ENCODE measurements at places on chromosomes 5 and 9.

GRCh38 chr5:170131235-170131634, 25.5 kb downstream of the FOXI1 start:
- no peak for DNase-seq

DNA sequence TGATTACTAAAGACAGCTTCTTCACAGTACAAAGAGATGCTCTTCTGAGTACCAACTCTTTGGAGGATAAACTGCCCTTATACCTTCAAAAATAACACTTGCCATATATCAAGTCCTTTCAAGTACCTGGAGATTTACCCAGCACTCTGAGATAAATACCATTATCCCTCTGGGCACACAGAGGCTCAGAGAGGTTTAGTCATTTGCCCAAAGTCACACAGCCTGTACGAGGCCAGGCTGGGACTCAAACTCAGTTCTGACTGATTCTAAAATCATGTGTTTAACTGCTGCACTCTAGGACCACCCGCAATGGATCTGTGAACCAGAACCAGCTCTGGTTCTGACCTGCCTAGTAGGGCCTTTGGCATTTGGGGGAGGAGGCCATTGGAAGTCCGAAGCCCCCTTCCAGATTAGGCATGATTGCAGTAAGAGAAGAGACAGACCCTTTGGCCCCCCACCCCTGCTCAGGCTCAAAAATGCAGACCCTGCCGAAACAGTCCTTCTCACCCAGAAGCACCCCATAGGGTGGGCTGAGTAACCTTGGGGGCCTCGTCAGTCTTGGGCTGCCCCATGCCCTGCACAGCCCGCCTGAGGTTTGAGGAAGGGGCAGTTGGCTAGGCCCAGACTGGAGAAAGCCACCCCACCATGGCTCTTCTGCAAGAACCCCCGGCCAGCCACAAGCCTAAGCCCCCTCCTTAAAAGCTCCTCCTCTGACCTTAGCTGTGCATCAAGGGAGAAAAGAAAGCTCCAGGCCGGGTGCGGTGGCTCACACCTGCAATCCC, 32.8 kb upstream of the IL17B start:
- DNase-seq = no peak

DNA sequence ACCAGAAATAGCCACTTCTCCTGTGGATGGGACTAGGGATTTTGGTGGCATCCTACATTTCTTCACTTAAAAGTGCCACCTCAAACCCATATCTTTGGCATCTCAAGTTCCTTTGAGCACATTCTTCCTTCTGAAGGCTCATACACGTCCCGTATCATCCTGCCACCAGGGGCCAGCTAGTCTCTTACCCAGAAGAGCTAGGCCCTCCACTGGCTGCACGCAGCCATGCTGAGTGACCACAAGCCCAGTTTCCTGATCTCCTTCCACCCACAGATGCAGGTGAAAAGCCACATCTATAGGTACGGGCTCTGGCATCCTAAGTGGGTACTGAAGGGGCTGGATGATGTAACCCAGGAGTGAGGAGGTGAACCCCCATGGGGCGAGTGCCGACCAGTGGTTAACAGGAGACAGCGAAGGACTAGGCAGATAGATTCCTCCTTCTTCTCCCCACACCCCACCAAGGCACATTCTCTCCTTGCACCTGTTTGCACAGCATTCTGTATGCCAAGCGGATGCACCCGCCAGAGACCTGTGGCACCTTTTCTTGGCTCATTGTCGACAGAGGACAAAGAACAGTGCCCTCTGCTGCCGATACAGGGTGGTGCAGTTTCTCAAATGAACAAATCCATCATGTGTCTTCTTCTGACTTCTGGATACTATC, 14.4 kb upstream of the SCGB3A1 start:
- DNase-seq = peak; percentile 41

GRCh38 chr5:110844251-110844650, 105.4 kb downstream of the SLC25A46 start:
- DNase-seq = no peak

DNA sequence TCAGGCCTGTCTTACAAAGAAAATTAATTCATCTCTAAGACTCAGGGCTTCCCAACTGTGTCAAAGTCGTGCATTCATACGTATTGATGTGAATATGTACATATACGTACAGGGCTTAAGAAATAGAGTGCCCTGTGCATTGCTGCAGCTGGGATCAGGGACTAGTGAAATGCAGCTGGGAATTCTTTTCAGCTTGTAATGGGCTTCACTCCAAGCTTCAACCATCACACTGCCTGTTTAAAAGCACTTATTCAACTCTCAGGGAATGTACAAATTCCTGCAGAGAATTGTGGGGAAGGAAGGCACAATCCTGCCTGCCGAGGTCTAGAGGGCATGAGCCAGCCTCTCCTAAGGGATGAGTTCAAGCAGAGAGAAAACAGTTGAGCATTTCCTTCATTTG, 59.6 kb upstream of the MAN2A1 start:
- no peak for DNase-seq

GRCh38 chr9:34719021-34719768, 9.3 kb upstream of the CCL21 start:
- DNase-seq = no peak

GRCh38 chr5:42570966-42571960, 148.0 kb downstream of the GHR start:
- DNase-seq = no peak

- DNase-seq = peak; percentile 72
Measured at GRCh38 chr9:131678499-131679111, 61.3 kb downstream of the RAPGEF1 start.

GRCh38 chr9:91023741-91024140, 222.1 kb downstream of the SYK start:
- DNase-seq = no peak

GRCh38 chr5:68353605-68354004, 138.0 kb downstream of the PIK3R1 start:
- DNase-seq = no peak

DNA sequence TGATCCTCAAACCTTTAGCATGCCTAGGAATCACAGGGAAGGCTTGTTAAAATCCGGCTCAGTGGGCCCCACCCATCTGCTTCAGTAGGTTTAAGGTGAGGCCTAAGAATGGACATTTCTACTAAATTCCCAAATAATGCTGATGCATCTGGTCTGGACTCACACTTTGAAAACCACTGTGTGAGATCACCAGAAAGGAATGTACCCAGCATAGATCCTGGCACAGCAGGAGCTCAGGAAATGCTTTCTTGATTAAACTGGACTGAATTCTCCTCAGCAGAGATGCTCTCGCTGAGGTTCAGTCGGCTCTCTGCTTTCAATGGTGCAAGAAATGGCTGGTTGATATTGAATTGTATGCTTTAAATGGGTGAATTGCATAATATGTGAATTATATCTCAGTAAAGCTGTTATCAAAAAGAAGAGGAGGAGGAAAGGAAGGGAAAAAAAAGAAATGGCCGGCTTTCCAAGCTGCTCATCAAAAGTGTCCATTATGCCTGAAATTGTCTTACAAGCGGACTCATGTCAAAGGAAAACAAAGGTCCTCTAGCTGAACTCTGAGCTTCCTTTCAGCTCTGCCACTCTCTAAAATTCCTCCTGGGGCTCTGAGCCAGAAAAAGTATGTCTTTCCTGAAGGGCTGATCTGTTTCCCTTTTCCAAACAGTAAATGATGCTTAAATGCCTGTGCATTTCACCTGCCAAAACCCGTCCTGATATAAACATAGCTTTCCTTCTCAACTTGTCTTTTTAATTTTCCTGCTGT, 77.6 kb upstream of the SAP30L start:
- no peak for DNase-seq

DNA sequence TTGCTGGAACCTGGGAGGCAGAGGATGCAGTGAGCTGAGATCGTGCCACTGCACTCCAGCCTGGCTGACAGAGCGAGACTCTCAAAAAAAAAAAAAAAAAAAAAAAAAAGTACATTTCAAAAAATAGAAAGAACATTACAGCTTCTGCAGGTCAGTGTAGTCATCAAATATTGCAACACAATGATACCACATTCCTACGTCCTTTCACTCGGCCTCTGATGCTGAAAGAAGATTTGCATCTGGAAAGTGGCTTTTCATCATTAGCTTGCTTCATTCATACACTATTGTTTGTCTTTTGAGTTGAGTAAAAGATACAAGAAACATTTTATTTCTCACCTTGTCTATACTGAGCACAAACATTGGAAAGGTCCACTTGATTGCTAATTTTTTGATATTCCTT, 59.6 kb upstream of the CPLANE1 start:
- no peak for DNase-seq

GRCh38 chr9:4221931-4222330, 77.9 kb downstream of the GLIS3 start:
- DNase-seq = no peak

DNA sequence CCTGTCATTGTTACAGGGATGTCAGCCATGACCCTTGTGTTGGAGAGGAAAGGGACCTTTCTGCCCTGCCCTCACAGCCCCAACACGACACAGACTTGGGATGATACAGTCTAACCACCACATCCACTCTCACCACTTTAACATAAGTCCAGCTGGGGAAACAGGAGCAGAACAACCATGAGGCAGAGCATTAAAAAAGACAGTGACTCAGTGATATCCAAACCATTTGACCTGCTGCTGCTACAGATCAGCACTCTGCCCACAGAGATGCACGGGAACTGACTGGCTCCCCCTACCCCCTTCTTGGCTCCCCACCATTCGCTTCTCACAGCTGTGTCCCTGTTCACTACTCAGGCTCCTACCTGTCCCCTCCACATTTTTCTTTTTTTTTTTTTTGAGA, 458.6 kb downstream of the ZNF608 start:
- no peak for DNase-seq

DNA sequence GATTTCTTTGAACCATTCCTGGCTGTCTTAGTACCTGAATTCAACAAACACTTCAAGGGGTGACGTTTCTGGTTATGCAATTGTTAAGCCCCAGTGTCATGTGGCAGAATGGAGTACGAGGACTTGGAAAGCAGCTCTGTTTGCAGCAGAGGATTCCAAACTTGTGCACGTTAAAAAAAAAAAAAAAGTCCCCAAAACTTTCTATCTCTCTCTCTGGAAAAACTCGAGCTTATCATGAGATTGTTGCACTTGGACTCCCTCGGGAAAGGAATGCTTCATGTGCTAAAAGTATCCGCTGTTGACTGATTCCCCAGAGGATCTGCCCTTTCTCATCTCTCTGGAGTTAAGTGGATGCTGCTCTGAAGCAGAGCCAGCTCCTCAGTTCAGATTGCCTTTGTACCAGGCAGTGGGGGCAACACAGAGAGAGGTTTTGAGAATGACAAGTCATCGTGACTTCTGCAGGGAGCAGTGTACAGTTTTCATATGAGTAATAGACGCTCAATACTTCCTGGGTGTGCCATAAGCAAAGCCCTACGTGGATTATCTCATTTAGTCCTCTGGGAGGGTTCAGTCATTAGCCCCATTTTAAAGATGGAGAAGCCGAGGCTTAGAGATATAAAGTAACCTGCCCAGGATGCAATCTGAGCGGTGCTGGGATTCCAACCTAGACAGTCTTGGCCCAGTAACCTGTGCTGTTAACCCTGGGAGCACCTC, 28.1 kb downstream of the TMOD1 start:
- no peak for DNase-seq

All from activated CD4-positive, alpha-beta T cell treated with anti-CD3 and anti-CD28 coated beads for 1 hour (primary cell).